ENCODE measurements at places on chromosomes 7 and 10.
A peak's percentile ranks its signal among the peaks of the same experiment; 100 is the strongest.

DNA sequence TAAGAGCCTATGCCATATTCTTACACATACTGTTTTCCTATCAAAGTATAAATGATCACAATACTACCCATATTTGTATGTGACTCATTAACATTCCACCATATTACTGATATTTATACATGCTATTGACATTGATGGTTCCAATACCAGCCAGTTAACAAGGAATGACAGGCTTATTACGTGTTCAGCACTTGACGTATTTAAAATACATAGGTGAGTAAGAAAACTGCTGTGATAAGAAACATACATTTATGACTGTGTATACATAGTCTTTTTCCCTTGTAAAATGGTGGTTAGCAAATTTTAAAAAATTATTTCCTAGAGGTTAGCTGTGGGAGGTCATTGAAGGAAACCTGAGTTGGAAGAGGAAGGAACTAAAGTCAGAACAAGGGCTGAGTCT, 81.1 kb upstream of the NEUROD6 start:
- ATAC-seq, result no peak

DNA sequence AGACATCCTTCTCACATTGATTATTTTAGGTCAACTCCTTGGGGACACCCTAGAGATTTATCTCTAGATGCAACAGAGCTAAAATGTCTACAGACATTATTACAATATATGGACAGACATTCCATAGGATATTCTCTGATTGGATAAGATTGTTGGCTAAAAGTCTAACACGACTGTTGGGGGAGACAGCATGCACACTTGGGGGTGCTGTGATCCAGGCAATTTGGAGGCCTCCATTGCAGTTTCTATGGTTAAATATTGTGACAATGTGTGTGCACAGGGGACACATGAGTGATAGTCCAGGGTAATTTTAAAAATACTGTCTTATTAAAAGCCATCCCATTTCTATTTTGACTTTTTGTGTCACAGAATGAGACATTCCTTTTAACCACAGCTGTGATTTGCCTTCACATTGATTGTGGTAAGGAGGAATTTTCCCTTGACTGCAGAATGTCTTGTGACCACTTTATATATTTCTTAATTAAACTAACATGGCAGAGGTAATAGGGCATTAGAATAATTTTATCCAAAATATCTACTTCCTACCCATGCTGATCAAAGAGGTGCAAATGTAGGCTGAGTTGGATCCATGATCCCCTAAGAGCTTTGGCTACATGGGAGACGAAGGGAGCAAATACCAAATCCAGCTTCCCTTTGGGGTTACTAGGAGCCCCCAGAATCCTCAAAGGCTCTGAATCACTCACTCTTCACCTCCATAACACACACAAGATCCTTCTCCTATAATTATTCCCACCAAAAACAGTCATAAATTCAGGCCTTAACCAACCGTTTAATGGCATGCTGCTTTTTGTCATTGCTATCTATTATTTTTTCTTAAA, 7.3 kb downstream of the TFPI2 start:
- no peak for ATAC-seq

- ATAC-seq, result no peak
Measured at GRCh38 chr10:73888514-73888913, 14.2 kb upstream of the CAMK2G start.

DNA sequence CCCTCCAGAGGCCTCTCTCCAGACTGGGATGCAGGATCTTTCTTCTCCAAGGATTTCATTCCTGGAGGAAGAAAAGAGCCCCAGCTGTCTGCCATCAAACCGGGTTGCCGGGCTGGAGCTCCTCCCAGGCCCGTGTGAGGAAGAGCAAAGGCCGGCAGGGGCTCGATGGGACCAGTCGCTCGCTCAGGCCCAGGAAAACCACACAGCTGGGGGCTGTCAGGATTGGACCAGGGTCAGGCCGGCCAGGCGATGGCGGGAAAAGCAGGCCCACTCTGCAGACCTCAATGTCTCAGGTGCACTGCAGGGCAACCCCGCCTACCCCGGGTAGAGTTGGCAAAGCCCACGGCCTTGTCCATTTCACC, 98.1 kb upstream of the DNAAF5 start:
- no peak for ATAC-seq

DNA sequence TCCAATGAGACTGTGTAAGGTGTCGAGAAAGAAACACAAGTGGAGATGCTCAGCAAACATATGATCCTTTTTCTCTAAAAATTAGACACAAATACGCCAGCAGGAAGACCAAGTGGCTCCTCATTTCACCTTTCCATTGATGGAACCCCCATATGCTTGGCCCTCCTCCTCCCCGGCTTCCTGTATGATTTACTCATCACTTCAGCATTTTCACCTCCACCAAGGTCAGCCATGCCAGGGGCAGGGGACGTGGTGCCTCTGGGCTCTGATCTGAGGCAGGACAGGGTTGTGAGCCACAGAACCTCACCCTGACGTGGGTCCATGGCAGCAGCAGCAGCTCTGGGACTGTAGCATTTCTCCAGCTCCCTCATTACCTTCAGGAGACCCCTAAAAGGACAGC, 116.8 kb upstream of the PFKP start:
- ATAC-seq, result no peak

GRCh38 chr10:116141246-116141645, 131.8 kb downstream of the GFRA1 start:
- ATAC-seq, result no peak

DNA sequence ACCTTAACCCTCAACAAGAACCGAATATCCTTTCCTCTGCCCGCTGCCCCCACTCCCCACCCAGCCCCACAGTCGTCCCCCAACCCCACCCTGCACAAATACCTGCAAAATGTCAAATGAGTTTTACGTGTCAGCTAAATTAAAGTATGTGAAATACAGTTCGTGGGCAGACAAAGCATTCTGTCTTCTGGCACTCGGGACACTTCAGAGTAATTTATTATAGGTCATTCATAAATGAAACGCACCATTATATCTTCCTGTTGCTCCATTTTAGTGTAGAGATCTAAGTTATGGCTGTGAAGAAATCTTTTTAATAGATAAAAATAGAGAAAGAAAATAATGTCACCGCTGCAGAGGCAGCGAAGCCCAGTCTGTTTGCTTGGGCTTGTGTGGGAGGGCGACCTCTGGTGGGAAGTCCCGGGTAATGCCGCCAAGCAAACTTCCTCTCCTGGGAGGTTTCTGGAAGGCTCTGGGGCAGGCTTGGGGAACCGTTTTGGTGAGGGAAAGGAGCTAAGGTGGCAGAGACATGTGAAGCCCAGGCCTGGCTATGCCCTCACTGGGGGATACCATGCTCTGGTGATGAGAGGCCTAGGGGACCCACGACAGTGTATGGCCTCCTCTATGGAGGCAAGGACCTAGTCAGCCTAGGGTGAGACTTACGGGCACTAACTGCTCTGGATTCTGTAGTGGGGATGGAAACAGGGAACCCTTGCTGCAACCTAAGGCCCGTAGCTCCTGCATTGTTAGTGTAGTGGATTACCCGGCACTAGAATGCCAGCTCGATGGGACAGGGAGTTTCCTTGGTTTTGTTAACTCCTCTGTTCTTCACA, 604.9 kb downstream of the LRMDA start:
- no peak for ATAC-seq

- no peak for ATAC-seq
Measured at GRCh38 chr7:26379711-26380110, 88.0 kb downstream of the SNX10 start.

DNA sequence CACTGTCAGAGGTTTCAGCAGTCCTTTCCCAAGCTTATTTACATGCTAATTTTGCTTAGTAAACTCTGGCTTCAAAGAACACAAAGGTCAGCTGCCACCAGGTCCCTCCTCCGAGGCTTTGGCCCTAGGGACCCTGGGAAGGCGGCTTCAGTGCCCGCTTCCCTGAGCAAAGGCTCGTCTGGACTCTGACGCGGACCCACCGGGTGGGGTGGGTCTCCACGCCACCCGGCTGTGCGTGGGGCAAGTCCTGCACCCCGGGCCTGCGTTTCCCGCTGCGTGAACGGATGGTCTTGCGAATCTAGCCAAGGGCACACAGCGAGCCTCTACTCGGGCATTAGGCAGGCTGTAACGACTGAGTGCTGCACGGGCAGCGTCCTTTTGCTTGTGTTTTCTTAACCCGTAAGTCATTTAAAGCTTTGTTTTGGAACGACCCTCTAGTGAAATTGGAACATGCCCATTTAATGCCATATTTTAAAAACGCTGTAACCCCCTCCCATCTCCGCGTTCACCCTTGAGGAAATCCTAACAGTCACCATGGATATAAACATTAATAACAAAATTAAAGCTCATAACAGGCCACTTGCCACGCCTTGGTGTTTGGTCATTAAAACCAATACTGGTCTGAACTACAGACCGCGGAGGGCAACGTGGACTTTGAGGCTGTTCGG, 828 bp downstream of the BNIP3 start:
- ATAC-seq, result no peak

DNA sequence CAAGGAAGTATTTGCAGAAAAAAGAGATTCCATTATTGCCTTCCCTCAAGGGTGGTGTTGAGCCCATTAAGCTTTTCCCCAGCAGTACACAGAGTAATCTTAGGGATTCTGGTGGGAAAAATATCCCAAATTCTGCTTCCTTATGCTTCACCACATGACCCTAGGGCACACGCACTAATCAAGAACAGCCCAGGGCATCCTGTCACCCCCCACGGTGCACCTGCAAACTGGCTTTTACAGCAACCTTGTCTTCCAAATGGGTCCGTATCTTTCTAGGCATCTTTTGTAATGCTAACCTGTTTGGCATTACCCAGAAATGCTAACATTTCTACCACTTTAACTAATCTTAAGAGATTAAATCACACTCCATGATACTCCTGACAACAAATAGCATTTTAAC, 926 bp upstream of the C7orf33 start:
- no peak for ATAC-seq

DNA sequence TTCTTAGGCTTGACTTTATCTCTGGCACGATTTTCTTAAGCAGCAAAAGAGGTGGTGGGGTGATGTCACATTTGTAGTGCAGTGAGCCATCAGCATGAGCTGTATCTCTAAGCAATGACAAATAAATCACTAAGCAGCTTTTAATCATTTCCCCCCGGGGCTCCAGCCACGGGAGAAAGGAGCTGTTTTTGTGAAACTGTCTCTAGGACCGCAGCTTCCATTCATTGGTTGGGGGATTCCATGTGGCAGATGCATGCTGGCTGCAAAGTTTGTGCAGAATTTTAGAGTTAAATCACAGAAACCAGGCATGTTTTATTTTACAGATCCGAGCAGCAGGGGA, 464 bp downstream of the KIAA1217 start:
- ATAC-seq, result peak; percentile 63

DNA sequence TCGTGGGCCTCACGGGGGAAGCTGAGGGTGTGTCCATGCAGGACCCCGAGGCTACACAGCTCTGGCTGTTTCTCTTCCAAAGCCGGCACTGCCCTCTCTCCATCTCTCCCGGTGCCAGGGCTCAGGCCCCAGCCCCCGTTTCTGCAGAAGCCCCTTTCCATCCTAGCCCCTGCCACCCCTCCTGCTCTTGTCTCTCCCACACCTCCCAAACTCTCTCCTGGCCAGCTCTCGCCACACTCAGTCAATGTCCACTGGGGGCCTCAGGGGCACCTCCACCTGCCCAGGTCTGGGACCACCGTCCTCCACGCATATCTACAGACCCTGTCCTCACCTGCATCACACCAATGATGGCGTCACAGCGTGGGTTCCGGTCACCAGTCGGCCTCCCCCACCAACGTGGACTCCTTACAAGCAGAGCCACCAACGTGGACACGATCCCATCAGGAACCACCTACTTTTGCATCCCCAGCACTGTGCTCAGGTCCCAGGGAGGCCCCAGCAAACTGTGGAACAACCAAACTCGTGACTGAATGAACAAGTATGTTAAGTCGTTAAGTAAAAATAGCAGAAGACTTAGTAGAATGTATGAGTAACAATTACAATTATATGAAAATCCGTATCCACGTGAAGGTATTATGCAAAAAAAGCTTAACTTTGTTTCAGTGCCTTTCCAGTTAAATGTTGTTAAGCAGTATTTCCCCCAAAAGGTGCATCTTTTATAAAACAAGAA, 38.4 kb downstream of the DIP2C start:
- ATAC-seq, result no peak

DNA sequence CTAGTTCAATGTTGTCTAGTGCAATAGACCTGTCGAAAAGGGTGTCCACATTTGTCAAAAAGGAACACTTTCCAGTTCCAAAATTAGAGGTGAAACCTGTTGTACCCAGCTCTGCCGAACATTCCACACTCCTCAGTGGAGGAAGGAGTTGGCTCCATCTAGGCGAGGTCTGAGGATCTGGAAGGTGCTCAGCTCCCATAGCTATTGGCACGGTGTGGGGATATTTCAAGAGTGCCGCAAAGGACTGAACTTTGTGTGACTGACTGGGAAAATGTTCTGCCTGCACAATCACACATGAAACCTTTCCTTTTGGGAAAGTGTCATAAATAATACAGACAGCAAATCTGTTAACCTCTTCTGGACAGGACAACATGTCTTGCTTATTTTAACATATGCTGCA, 48.1 kb upstream of the ZEB1 start:
- no peak for ATAC-seq

DNA sequence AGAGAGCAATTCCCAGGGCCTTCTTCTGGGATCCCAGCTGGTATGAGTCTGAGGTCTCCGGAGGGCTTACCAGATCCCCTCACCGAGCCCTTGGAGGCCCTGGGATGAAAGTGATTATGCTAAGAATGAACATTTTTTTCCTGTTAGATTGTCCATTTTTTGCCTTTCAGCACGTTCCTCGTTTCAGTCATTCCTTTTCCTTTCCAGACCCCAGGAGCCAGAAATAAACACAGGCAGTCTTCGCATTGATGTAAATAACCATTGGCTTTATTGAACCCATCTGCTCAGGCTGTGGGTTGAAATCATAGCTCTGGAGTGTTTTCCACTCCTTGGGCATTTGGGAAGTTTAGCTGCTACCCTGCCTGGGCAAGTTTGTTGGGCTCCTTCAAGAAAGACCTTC, 320.9 kb upstream of the AUTS2 start:
- no peak for ATAC-seq

DNA sequence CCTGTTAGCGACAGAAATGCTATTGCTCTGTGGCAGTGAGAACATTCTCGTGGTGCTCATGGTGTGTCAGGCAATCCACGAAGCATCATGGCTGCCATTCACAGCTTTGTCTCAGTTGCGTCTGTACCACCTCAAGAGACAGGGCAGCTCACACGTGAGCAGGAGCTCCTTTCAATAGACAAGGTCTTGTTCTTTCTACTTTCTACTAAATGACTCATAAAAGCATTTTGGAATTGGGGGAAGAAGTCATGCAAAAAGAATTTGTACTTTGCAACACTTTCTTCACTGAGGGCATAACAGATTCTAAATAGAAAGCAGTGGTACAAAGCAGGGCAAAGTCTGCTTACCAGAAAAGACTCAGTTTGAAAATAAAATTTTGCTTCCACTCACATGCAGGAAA, 638.5 kb downstream of the PHTF2 start:
- no peak for ATAC-seq

GRCh38 chr7:47373871-47374451, 207.9 kb downstream of the TNS3 start:
- ATAC-seq, result no peak

DNA sequence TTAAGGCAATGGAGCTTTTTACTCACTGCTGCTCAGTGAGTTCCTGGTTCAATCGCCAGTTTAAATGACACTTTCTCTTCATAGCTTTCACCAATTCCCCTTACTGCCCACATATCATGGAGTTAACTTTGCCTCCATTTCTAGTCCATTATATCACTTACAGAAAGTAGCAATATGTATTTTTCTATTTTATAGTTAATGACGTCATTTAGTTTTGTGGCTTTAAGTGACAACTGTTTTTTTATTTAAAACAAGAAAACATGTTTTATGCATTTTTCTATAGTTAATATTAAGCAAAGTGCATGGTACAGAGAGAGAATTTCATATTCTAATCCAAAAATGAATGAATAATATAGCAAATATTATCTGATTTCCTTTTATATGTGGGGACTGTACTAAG, 363.3 kb downstream of the CDC14C start:
- ATAC-seq, result no peak

- no peak for ATAC-seq
Measured at GRCh38 chr7:12569673-12570072, 847 bp upstream of the SCIN start.

Measured in stimulated activated memory B cell treated with anti-CD40 and anti-IgM and Interleukin-4, amounts not matched to agents 10 μg/mL and 1 μg/mL and 100 μg/mL, for 72 hours (primary cell).